Stimulated activated CD4-positive, alpha-beta T cell treated with anti-CD3 and anti-CD28 coated beads, Interleukin-2, amount 100 ng/mL, for 4 hours (primary cell): ENCODE measurements at places on chromosomes 2 and 18.

DNA sequence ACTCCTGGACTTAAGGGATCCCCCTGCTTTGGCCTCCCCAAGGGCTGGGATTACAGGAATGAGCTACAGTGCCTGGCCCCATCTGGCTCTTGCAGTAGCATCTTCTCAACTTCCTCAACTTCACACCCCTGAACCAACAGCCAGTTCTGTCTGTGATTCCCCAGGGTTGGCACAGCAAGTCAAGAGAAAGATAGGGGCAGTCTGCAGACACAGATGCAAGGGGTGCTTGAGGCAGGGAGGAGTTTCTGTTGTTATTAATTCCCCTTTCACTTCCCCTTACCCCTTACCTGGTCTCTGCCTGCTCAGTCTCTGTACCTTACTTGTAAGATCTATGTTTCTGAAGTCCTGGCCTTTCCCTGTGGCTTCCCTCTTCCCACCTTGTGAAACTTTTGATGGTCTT, 54.1 kb upstream of the MEX3C start:
- no peak for DNase-seq

GRCh38 chr2:179596018-179596417, 265.4 kb downstream of the ZNF385B start:
- DNase-seq = no peak

GRCh38 chr2:153391131-153391530, 87.4 kb downstream of the RPRM start:
- no peak for DNase-seq

DNA sequence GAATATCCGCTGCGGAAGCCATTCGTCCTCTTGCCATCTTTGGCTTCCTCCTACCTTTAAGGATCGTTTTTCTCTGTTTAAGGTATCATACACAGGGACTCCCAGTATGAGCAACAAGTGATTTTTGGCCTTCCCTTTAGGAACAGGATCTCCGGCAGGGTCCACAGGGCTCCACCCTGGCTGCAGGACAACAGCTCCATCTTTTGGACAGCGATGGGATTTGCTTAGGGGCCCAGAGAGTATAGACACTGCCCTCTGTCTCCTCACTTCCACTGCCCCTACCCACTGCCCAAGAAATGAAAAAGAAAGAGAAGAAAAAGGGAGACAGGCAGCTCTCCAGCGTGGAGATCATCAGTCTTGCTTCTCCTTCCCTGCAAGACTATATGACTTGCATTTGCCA, 224.5 kb downstream of the UXS1 start:
- no peak for DNase-seq

GRCh38 chr2:241208058-241208457, 19.6 kb downstream of the ANO7 start:
- DNase-seq = no peak

- no peak for DNase-seq
Observed at GRCh38 chr2:152456262-152456661, 121.3 kb downstream of the FMNL2 start.

DNA sequence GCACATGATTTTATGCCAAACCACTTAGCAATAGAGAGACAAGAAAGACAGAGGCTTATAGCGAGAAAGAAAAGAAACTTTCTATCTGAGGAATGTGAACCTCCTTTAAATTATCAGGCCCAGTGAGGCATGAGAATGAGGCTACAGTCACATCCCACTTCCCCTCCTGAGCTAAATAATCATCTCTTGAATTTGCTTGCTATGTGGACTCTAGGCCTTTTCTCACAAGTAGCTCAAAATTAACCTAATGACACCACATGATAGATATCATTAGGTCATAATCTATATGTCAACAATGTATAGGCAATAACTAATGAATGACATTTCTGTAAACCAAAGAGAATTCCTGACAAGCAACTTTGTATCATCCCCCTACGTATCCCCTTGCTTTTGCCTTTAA, 301.5 kb upstream of the MGAT5 start:
- DNase-seq = no peak

DNA sequence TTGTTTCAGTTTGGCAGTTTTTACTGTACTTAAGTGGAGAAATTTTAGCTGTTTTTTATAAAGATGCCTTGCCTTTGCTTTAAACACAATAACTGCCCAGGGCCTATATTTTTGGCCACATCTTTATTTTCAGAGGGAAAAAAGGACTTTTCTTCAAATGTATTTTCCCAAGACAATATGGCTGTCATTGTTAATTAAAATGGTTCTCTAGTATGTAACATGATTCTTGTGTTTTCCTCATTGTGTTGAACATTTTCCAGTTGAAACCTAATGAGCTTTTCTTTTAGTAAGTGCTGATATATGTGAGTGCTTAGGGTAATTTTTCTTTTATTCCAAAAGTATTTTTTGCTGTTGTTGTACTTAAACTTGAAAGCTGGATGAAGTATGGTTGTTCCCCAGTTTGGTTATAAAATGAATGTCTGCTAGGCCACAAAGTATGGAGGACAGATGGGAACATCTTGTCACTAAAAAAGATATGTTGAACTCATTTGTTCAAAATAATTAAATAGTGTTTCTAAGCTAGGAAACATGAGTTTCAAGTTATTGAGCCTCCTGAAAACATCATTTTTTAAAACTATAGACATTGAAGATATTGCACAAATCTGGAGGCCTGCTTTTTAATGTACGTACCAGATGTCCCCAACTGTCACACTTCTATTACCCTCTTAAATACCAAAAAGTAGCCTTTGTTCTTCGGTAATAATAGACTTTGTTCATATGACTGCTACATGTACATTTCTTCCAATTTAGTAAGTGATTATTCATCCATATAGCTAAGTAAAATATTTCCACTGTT, 147.5 kb upstream of the DAPL1 start:
- no peak for DNase-seq

GRCh38 chr18:49817947-49818346, 4.6 kb upstream of the ACAA2 start:
- DNase-seq = no peak

DNA sequence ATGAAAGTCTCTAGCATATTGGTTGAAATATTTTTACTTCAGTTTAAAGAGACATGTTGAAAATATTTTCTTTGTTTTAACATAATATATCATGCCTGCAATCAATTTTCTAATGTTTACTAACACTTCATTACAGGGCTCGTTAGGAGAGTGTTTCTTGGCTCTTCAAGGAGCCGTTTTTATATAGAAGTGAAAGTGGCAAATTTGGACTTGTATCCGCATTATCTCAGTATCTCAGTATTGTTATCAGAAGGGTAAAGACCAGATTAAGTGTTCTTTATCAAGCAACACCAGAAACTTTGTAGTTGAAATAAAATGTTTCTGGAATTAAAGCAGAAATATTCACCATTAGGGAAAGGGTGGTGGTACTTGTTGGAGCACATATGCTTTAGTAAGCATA, 97.8 kb downstream of the BABAM2 start:
- DNase-seq = no peak

GRCh38 chr2:84914334-84914733, 8.9 kb downstream of the TMSB10 start:
- no peak for DNase-seq

GRCh38 chr18:79068341-79068936, 755 bp upstream of the ATP9B start:
- DNase-seq = peak; percentile 9
